ENCODE measurements at places on chromosomes 7 and 10. TPM values are rescaled to one million over a fixed set of nuclear protein-coding genes. Genes with fewer than 3 reads are reported as not detected.

The OR2A12 gene
- not detected for total RNA-seq

The SLC26A5 gene
- 0.07 TPM for total RNA-seq

The TACR2 gene
- not detected for total RNA-seq

The CYP2E1 gene
- total RNA-seq, result 0.16 TPM

The CLEC2L gene
- total RNA-seq, result not detected

The NKX2-3 gene
- not detected for total RNA-seq

The BLOC1S2 gene
- 56.3 TPM for total RNA-seq

The NEBL gene
- 0.30 TPM for total RNA-seq

The AKR1C4 gene
- not detected for total RNA-seq

The CDNF gene
- 0.67 TPM for total RNA-seq

The SORBS1 gene
- 0.43 TPM for total RNA-seq

The IL15RA gene
- 19.8 TPM for total RNA-seq

Data from activated T-helper 2 cell treated with anti-CD3 and anti-CD28 coated beads, Interferon-gamma antibody, Interleukin-2, Interleukin-4, amounts not matched to agents 10 μg/mL and 5 μg/mL and 100 μg/mL, durations not matched to agents 14 hours and 24 hours and 36 hours (primary cell).